ENCODE measurements at places on chromosomes 7 and 10.

- no peak for DNase-seq
These were observed 79.7 kb upstream of the NOBOX start for GRCh38 chr7:144483189-144483588.

DNA sequence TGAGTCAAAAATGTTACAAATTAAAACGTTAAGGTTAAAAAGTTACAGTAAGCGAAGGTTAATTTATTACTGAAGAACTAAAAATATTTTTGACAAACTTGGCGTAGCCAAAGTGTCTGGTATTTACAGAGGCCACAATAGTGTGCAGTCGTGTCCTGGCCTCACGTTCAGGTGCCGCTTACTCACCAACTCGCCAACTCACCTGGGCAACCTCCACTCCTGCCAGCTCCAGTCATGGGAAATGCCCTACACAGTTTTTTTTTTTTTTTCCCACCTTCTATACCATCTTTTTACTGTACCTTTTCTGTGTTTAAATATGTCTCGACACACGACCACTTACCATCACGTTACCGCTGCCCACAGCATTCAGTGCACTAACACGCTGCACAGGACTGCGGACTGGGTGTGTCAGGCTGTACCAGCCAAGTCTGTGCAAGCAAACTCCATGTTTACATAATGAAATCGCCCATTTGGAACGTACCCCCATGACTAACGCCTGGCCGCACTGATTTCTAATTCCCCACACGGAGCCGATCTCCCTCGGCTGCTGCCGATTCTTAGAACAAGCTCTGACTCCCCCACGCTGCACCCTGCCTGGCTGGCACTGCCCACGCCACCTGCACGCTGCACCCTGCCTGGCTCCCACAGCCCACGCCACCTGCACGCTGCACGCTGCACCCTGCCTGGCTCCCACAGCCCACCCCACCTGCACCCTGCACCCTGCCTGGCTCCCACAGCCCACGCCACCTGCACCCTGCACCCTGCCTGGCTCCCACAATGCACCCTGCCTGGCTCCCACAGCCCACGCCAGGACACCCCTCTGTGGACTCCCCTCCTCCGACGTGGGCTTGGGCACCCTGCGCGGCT lies 203.1 kb downstream of the ZMYND11 start:
- DNase-seq = no peak

DNA sequence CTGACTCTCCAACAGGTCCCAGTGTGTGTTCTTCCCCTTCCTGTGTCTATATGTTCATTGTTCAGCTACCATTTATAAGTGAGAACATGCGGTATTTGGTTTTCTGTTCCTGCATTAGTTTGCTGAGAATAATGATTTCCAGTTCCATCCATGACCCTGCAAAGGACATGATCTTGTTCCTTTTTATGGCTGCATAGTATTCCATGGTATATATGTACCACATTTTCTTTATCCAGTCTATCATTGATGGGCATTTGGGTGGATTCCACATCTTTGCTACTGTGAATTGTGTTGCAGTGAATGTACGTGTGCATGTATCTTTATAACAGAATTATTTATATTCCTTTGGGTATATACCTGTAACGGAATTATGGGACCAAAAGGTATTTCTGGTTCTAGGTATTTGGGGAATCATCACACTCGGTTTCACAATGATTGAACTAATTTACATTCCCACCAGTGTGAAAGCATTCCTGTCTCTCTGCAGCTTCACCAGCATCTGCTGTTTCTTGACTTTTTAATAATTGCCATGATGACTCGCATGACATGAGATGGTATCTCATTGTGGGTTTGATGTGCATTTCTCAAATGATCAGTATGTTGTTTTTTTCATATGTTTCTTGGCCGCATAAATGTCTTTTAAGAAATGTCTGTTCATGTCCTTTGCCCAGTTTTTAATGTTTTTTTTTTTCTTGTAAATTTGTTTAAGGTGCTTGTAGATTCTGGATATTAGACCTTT lies 60.2 kb downstream of the LSMEM1 start:
- no peak for DNase-seq

DNA sequence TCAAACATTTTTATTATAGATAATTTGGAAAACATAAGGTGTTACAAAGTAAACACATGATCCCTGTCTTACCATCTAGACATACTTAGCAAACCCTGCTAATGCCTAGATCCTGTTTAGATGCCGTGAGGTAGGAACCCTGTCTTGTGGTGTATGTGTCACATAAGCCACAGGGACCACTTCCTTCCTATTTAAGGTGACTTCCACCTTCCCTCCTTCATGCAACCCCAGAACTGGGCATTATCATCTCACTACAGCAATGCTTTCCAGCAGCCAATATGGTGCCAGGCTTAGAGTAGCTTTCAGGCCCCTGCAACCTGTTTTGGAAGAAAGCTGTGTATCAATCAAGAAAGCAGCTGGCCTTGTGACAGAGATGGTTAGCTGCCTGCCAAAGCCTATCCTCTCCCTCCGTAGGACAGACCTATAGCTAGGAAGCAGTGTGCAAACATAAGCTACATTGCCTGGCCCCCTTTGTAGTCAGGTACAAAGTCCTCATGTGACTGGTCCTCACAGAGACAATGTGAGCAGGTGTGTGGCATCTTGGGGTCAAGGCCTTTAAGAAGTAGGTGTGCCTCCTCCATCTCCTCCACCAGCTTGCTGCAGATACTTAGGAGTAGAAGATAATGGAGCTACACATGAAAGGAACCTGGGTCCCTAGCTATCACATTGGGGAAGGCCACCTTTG lies 146.8 kb downstream of the SPAG6 start:
- no peak for DNase-seq

DNA sequence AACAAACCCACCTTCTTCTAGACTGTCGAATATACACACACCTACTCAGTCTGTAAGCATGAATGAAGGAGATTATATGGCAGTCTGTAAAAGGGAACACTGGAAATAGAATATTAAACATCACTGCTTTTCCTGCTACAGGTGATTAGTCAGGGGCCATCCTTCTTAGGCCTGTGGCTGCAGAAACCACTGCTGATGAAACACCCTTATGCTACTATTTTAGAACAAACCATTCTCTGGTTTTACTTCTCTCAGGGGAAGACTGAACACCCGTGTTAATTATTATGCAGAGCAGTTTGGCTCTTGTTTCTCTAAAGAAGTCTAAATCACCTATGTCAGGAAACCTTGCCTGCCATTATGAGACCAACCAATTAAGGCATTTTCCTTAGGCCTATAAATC lies 351.1 kb upstream of the KLF6 start:
- DNase-seq = no peak
